MV-4-11 (cell line): ENCODE measurements at places on chromosomes 2 and 18.
A peak's percentile ranks its signal among the peaks of the same experiment; 100 is the strongest.

GRCh38 chr2:233252227-233252626, 754 bp downstream of the ATG16L1 start:
- no peak for DNase-seq

- peak; percentile 99 for DNase-seq
Observed at GRCh38 chr18:23967321-23968089, 47.0 kb upstream of the TTC39C start.

DNA sequence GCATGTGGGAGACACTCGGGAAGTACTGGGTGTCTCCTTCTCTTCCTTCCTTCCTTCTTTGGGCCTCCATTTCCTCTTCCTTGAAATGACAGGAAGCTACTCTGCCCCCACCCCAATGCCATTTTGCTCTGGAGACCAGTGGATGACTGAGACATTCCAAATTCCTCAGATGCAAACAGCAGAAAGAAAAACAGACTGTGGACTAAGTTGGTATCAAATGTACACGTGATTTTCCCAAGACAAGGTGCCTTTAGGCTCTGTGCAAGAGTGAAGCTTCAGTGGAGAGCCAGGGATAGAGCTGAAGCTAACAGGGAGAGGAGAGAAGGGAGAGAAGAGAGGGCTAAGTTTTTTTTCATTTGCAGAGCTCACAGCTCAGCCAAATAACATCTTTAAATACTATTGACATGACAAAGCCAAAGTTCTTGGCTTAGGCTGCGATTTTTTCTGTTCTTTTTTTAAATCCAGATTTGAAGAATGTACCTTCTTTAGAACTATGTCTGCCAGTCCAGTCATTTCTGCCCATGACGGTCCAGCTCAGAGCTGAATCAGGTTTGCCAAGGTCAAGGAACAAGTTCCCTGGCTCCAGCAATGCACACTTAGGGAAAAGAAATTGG, 84.5 kb upstream of the LCLAT1 start:
- no peak for DNase-seq

DNA sequence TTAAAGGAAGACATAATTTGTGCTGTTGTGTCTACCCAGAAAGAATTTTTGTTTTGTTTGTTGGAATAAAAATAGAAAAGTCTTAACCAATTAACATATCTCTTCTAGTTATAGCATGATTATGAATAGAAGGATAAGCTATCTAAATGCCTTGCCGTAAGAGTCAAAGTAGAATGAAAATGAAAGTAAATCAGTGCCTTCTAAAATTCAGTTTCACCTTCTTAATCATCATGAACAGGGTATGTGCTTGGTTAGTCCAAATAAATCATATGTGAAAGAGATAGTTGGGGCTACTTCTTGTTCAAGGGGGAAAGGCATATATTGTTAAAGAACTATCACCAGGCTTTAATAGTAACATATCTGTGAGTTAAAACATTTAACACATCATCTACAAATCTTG, 91.5 kb downstream of the GULP1 start:
- no peak for DNase-seq

DNA sequence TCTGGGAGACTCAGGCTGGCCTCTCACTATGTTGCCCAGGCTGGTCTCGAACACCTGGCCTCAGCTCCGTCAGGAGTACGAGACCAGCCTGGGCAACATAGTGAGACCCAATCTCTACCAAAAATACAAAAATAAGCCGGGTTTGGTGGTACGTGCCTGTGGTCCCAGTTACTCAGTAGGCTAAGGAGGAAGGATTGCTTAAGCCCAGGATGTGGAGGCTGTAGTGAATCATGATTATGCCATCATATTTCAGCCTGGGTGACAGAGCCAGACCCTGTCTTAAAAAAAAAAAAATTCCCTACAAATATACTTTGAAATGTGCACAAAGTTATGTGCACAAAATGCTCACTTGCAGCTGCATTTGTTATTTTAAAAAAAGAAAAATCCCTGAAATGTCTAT, 26.3 kb upstream of the AGAP1 start:
- DNase-seq, result no peak

- DNase-seq, result no peak
Observed at GRCh38 chr2:10707831-10708230, 13.6 kb upstream of the ATP6V1C2 start.

DNA sequence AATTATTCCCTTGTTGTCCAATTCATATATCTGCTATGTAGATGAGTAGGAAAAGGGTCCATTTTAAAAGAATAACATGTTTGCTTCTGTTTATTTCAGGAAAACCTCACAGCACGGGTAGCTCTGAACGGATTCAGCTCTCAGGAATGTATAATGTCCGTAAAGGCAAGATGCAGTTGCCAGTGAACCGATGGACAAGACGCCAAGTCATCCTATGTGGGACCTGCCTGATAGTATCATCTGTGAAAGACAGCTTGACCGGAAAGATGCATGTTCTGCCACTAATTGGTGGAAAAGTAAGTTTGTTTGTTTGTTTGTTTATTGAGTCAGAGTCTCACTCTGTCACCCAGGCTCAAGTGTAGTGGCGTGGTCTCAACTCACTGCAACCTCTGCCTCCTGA, 114.6 kb downstream of the PHLPP1 start:
- no peak for DNase-seq

DNA sequence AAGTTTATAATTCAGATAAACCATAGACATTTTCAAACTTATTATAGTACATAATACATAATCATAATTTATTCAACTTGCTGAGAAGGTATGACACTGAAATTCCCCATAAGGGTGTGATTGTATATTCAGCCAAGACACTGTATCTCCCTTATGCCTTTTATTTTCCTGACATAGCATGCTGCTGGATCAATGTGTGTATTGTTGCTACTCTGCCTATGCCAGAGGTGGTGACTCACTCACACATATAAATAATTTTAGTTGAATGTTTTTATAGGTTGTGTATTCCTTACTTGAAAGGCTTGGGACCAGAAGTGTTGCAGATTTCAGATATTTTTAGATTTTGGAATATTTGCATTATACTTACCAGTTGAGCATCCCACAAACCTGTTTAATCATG, 86.8 kb downstream of the VRK2 start:
- no peak for DNase-seq

GRCh38 chr18:68662754-68663153, 52.2 kb downstream of the TMX3 start:
- peak; percentile 22 for DNase-seq

DNA sequence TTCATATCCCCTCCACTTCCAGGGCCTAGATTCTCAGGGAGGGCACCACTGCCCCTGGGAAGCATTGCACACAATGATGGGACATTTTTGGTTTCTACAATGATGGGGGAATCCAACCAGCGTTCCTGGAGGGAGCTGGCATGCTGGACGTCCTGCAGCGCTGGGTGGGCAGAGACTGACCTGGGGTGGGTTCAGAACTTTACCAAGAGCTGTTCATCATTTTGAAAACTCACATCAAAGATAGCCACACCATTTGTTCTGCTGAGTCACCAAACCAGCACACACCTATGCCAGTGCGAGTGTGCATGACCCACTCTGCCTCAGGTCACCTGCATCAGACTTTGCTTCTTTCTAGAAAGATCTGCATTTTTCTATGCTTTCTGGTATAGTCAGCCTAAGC, 14.1 kb upstream of the ARMC9 start:
- no peak for DNase-seq

GRCh38 chr2:207873794-207874193, 104.1 kb upstream of the FZD5 start:
- DNase-seq, result no peak

- DNase-seq, result peak; percentile 88
Observed at GRCh38 chr2:199535445-199536177, 77.9 kb upstream of the SATB2 start.

DNA sequence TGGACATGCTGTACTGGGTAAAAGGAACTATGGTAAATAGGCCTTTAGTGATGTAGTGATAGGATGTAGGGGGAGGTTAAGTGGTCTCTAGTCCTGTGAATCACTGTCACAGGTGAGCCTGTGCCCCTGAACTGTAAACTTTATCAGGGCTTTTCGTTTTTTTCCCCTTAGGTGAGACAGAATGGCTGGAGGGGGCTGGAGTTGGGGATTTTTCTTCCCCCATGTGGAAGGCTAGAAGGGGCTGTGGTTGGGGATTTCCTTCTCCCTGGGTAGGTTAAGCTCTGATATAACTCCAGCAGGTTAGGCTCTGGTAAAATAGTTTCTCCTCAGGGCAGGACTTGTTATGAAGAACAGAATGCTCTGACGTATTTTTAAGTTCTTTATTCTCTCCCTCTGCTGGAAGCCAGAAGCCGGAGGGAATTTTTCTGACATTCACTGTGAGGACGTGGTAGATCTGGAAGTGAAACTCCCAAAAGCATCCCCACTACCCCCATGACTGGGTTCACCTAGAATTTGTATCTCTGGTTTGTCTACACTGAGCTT, 28.5 kb downstream of the PIKFYVE start:
- DNase-seq, result no peak

- peak; percentile 31 for DNase-seq
Observed at GRCh38 chr2:231384970-231385369, 10.5 kb upstream of the B3GNT7 start.

- no peak for DNase-seq
Observed at GRCh38 chr2:74982577-74982976, 24.1 kb downstream of the POLE4 start.

DNA sequence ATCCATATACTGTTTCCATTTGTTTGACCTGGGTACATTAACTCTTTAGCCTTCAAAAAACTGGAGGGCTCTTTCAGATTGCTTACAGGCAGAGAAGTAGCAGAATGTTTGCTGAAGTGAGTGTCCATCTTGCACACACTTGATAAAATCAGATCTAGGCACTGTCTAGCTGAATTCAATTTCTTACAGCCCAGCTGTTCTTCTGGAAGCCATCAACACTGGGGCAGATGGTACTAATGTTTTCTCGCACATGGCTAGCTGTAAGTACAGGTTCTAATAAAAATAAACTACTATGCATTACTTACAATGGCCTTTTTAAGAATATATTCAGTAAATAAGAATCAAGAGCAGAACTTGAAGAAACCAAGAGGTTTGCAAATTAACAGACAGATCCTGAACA, 175.9 kb downstream of the NBAS start:
- no peak for DNase-seq

GRCh38 chr2:179952658-179953057, 54.4 kb downstream of the CWC22 start:
- peak; percentile 30 for DNase-seq

DNA sequence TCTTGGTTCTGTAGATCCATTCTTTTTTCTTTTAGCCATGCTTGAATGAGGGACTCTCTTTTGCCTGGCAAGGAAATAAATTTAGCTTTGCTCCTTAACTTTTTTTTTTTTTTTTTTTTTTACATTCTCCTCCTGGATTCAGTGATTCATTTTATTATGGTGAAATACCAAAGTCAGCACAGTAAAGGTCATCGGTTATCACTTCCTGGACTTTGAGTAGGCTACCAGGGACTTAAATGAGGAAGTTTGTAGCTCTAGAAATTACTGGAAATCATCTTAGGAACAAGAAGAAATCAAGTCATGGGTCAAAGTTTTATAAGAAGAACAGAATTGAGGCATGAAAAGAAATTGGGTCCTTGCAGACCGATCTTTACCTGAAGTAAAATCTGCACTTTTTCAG, 75.0 kb downstream of the SOCS6 start:
- DNase-seq, result peak; percentile 58

- peak; percentile 98 for DNase-seq
Observed at GRCh38 chr2:43293744-43294695, 67.6 kb upstream of the ZFP36L2 start.

DNA sequence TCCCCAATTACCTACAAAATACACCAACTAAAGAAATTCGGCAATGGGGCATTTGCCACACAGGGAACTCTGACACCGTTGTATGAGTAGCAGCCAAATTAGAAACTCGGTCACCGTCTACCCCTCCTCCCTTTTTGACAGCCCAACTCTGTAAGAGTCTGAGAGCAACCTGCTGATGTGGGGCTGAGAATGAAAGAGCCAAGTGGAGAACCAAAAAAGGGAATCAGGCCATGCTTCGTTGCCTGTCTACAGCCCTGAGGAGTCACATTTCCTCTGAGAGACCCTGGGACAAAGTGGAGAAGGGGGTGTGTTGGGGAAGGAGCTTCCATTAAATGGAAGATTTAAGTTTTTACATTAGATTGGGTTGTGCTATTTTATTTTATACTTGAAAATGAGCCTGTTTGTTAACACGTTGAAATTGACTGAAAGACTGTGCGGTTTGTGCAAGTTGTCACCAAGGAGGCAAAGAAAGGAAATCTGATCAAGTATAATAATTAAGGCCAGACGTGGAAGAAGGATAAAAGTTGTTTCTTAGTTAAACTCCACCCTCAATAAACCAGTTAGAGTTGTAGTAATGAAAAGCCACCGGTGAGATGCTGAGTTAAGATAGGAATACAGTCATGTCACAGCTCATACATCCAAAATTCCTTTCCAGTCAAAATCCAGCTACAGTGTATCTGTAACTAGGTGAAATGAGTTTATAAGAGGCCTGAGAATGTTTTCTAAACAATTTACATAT, 131.7 kb upstream of the CREB1 start:
- DNase-seq, result no peak

DNA sequence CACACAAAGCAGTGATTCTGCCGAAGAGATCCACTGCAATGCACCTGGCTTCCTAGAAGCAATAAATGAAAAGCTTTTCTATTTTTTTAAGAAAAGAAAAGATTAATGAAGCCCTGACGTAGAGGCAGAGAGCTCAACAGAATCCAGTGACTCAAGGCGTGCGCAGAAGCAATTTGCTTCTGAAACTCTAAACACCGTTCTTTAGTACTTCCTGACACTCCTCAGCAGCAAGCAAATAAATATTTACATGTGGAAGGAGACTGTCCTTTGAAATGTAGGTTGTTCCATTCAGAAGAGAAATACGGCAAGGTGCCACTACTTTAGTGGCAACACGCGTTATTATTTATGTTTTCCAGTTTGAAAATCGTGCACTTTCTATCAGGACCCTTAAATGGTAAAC, 126.2 kb upstream of the ZNF516 start:
- DNase-seq, result no peak

- no peak for DNase-seq
Observed at GRCh38 chr18:34480162-34480700, 229.9 kb upstream of the DTNA start.

- no peak for DNase-seq
Observed at GRCh38 chr2:170467568-170468422, 247.3 kb upstream of the SP5 start.

DNA sequence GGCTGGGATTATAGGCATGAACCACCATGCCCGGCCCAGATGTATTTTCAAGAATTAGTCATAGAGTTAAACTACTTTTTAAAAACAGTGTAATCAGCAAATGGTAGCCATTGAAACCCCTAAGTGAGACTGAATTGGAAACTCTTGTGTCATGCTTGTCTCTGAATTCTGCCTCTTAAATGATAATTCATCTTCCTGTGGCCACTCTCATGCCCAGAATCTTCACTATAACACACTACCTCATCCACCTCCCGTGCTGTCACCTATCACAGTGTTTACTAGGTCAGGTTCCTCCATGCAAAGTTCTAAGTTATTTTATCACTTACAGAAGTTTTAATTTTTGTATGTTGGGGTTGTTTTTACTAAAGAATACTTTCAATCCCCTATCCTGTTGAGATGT, 197.5 kb downstream of the PHLPP1 start:
- no peak for DNase-seq

DNA sequence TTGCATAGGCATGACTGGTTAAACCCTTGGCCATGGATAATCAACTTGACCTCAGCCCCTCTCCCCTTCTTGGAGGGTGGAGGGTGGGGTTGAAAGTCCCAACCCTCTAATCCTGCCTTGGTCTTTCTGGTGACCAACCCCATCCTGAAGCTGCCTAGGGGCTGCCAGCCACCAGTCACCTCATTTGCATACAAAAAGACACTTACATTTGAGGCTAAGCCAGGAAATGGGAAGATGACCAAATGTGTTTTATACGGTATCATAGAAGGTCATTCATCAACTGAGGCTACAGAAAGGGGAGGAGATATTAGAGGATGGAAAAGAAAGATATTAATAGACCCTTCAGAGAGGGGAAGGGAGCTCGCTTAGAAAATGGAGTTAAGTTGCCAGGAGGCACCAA, 96.8 kb downstream of the NCK2 start:
- DNase-seq, result no peak
